A549 treated with RU486 at 1 μM for 4 hours (cell line): ENCODE measurements at places on chromosomes 4 and X. TPM values are rescaled to one million over a fixed set of nuclear protein-coding genes. Genes with fewer than 3 reads are reported as not detected.

Gene TDO2
- 0.60 to 1.3 TPM (median 0.94 TPM) in 5 replicates for total RNA-seq

Gene MTHFD2L
- total RNA-seq, result 6.5 to 10.6 TPM (median 9.3 TPM) in 5 replicates

Gene HSFX3
- not detected in 5 replicates for total RNA-seq

Gene MAGEA8
- not detected in 5 replicates for total RNA-seq

Gene SOWAHD
- total RNA-seq, result 0.09 to 0.20 TPM (median 0.17 TPM) in 4 of 5 replicates, not detected in the other

Gene PAGE2
- total RNA-seq, result not detected in 5 replicates

Gene TMEM154
- total RNA-seq, result 0.08 to 0.42 TPM (median 0.17 TPM) in 4 of 5 replicates, not detected in the other

Gene ZAR1
- 0.13 to 0.18 TPM in 2 of 5 replicates, not detected in the others for total RNA-seq

Gene ANK2
- 0.58 to 1.6 TPM (median 0.70 TPM) in 5 replicates for total RNA-seq

Gene NXF2B
- not detected in 5 replicates for total RNA-seq

Gene ADRA2C
- total RNA-seq, result 5.9 to 13.0 TPM (median 10.9 TPM) in 5 replicates

Gene ZDHHC9
- total RNA-seq, result 36.8 to 41.8 TPM (median 39.2 TPM) in 5 replicates

Gene EXOSC9
- total RNA-seq, result 28.6 to 39.5 TPM (median 29.8 TPM) in 5 replicates

Gene SATL1
- total RNA-seq, result not detected in 5 replicates
